Parietal lobe (tissue), 2 donors: ENCODE measurements at places on chromosomes 12 and 14. TPM values are rescaled to one million over a fixed set of nuclear protein-coding genes. Genes with fewer than 3 reads are reported as not detected.

The KIF26A gene
- 17.8 TPM for total RNA-seq

The RNF212B gene
- not detected for total RNA-seq

The VSX2 gene
- not detected for total RNA-seq

The RERGL gene
- total RNA-seq: 0.94 TPM

The IKZF4 gene
- 8.5 TPM for total RNA-seq

The FAIM2 gene
- 37.2 TPM for total RNA-seq

The KRT78 gene
- not detected for total RNA-seq

The KCNK10 gene
- total RNA-seq: 18.2 TPM

The DDX24 gene
- total RNA-seq: 121 TPM

The GDF11 gene
- total RNA-seq: 11.0 TPM

The DNAI7 gene
- 2.5 TPM for total RNA-seq

The ZBTB1 gene
- total RNA-seq: 47.6 TPM

The LMO3 gene
- total RNA-seq: 492 TPM
